Upper lobe of right lung (tissue), 1 donor: ENCODE measurements at places on chromosomes 5 and 9.
A peak's percentile ranks its signal among the peaks of the same experiment; 100 is the strongest.

DNA sequence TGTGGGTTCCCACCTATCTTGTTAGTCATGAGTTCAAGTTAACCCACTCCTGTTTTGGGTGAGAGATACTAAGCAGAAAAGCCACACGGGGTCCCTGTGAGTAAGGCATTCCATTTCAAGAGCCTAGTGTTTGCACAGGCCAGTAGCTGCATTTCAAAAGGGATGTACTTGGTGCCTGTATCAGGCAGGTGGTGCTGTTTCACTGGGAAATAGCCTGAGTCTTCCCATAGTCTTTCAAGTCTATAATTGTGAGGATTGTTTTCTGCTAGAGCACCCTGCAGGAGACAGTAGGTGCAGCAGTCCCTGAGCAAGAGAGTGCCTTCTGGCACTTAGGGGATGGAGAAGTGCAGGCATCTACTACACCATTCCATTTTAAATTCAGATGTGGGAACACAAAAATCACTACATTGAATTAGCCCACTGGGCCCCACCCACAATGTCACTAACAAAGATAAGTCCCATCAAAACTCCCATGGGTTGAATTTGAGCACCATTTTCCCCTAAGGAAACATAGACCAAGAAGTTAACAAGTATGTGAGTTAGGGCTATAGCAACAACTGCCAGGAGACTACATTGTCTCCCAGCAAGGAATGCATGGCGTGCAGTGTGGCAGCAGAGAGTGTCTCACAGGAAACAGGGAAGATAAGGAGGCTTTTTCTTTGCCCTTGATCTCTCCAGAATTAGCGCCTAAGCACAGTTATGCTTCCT, 263.2 kb downstream of the COX7C start:
- no peak for DNase-seq

GRCh38 chr9:6410633-6411032, 2.4 kb upstream of the UHRF2 start:
- DNase-seq = no peak

- DNase-seq = no peak
Observed at GRCh38 chr5:131466171-131466766, 168.8 kb downstream of the RAPGEF6 start.

DNA sequence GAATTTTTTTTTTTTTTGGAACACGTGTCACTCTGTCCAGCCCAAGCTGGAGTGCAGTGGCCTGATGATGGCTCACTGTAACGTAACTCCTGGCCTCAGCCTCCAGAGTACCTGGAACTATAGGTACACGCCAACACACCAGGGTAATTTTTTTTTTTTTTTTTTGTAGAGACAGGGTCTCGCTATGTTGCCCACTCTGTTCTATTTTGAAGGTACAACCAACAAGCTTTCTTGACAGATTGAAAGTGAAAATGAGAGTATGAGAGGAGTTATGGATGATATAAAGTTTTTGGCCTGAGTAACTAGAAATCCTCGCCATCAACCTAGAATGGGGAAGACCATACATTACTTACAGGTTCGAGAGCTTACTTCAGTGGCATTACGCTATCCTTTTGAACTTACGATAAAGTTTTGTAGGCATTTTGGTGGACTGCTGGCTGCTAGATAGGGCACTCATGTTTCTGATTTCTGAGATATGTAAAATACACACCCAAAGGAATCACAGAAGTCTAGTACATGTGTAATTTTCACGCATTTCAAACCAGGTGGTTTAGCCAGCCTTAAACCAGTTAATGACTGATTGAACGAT, 806 bp upstream of the CDC42SE2 start:
- no peak for DNase-seq

GRCh38 chr5:17730421-17730820, 96.2 kb downstream of the TAF11L14 start:
- no peak for DNase-seq

DNA sequence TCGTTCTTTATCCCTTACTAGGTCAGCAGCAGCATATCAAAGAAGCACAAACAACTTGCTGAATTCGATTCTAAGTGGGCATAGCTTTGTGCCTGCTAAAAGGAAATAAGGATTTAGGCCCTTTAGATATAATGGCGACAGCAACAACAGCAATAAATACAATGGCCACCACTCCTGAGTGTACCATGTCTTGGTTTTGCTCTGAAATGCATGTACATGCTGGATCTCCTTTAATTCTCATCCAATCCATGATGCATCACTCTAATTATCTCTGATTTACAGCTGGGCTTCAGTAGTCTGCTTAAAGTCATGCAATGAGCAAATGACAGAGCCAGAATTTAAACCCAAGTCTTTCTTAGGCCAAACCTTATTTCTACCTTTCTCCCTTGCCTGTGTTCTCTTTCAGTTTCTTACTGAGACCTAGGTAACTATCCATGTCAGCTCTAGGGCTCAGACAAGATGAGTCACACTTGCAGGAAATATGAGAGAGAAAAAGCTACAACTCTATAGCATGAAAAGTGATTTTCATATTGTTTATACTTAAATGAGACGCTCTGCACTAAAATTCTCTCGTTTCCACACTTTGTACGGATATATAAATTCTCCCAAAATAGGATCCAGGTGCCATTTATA, 111.8 kb downstream of the HMHB1 start:
- no peak for DNase-seq

DNA sequence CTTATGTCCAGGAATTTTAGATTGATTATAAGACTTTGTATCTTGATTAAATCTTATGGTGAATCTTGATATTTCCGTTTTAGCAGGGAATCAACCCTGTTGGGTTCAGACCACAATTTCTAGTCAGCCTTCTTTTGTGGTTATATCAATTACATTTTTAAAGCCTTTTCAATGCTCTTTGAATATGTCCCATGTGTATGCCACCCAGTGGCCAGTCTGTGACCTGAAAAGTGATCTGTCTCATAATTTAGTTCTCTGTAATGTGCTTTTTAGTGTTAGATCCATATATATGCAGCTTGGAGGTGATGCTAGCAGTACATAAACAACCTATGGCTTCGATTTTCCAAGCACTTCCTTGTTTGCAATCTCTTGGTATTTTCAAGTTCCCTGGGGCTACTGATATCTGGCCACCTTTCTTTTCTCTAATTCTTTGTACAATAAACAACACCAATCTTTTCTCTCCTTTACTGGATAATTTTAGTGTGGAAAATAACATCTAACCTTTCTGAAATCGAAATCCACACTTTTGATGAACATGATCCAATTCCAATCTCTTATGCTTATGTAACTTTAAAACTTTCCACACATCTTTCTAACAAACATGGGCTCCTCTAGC, 28.8 kb downstream of the PDE8B start:
- DNase-seq = no peak

- no peak for DNase-seq
Observed at GRCh38 chr9:82081496-82081895, 92.9 kb downstream of the SPATA31D1 start.

DNA sequence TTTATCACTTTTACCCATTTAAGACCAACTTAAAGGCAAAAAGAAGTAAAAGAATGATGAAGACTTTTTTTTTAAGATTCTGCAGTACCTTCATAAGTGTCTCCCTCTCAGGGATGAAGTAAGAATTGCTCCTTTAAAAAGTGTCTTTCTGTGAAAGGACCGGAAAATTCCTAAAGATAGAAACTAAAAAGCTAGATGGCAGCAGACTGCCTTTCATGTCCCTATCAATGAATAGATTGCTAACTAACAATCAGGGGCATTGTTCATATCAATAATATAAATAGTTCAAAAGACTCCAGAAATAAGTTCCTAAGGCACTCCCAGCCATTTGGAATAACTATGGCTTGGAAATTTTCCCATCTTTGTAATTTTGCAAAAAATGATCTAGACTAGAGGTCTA, 558.0 kb downstream of the PDE4D start:
- DNase-seq = no peak

- no peak for DNase-seq
Observed at GRCh38 chr5:77437194-77437593, 54.9 kb downstream of the WDR41 start.

DNA sequence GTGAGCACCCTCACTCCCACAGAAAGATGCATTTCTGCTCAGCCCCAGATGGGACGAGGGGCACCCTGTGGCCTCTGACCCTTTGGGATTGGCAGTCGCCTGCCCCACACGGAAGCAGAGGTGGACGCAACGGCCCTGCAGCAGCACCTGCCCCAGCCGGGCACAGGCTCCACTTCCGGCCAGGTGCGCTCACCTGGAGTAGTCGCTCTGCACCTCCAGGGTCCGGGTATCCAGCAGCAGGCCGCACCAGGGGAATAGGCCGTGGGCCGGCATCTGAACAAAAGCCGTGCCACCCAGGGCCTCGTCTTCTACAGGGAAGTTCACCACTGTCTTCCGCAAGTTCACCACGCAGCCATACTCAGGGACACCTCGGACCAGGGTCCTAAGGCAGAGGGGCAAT, 30.7 kb downstream of the TERT start:
- DNase-seq = no peak

DNA sequence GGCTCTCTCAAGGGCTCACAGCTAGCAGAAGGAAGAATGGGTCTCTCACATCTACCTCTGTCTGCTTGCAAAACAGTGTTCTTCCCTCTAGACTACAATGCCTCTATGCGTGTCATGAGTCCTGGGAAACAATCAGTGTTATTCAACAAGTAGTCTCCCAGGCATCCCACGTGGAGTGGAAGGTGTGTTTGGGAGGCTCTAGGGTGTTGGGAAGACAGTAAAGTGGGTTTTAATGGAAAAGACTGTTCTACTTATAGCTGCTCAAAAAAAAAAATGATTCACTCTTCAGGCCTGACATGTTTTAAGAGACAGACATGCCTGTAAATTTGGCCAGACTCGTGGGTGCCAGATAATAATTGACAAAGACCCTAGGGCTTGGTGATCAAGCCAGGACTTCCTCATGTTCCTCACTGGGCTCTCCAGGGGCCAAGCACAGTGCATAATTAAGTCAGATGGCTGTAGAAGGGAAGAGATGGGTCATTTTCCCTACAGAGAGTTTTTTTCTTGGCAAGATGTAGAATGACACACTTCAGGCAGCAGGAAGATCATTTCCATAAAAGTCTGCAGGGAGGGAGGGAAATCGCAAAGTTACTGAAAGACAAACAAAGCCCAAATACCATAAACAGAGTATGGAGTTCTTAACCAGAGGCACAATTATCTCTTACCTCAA, 246.4 kb downstream of the ACTL7B start:
- no peak for DNase-seq

DNA sequence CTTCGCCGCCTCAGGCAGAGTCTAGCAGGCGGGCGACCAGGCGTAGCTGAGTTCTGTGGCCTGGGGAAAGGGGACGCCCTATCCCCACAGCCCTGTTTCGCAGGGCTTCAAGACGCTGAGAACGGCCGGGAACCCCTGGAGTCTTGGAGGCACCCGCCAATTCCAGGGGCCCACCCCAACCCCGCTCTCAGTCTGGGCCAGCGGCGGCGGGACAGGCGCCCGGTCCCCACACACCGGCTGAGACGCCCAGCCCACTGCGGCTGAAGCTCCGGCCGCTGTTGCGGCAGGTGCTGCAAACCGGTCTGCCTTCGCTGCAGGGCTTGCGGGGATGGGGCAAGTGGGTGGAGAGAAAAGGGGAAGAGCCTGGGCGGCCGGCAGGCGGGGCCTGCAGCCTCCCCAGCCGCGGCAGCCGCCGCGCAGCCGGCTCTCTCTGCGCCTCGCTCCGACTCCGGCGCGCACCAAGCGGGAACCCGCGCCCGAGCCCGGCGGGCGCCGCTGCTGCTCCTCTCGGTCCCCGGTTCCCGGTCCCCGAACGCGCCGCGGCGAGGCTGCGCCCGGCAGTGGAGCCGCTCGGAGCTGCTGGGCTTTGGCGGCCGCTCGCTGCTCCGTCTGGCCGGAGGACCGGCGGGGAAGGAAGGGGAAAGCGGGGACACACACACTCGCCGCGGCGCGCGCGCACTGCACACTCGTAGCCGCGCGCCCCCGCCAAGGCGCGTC, at the start of gene PIP5K1B:
Gene PIP5K1B (plus strand): TSS at position 427 of the 717 bp plus-strand sequence. CDS start 117,375 bp downstream, outside the sequence.
- DNase-seq = peak; percentile 93

- DNase-seq = no peak
Observed at GRCh38 chr5:21152611-21153010, 1164.6 kb upstream of the CDH18 start.

GRCh38 chr5:120510098-120510637, 46.1 kb downstream of the PRR16 start:
- no peak for DNase-seq

GRCh38 chr5:142784401-142784955, 14.3 kb downstream of the ARHGAP26 start:
- DNase-seq = no peak
